ENCODE measurements at places on chromosomes 16 and 17. TPM values are rescaled to one million over a fixed set of nuclear protein-coding genes. Genes with fewer than 3 reads are reported as not detected.

DNA sequence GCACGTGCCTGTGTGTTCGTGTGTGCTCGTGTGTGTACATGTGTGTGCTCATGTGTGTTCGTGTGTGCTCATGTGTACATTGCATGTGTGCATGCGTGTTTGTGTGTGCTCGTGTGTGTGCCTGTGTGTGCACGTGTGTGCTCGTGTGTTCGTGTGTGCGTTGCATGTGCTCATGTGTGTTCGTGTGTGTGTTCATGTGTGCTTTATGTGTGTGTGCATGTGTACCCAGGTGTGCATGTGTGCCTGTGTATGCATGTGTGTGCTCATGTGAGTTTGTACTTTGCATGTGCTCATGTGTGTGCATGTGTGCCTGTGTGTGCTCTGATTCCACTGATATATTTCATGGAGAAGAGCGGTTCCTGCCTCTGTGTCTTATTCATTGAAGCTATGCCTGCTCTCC lies 265.5 kb downstream of the FOXL1 start:
- no peak for DNase-seq
- H3K27me3 ChIP-seq: no peaks in the 10 kb centered on the region
- H3K4me1 ChIP-seq: no peaks in the 10 kb centered on the region

DNA sequence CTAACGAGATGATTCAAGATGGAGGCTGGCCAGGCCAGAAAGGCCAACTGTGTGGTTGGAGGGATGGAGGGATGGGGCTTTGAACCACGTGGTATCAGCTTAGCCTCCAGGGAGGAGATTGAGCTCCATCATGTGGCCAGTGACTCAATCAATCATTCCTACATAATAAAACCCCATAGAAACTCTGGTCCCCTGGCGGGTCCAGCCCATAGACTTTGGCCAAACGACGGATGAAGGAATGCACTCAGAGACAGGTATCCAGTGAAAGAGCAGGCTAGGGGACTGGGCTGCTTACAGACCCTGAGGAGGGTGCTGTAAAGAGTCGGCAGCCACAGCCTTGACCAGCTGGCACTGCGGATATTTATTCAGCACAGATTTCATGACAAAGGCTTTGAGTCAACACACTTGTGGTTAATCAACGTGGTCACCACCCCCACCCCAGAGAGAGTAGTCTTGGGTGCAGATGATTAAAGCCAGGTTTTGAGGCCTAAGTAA lies 308.7 kb upstream of the TNRC6C start:
- peaks cover 62% of the 10 kb centered on the region for H3K27me3 ChIP-seq
- no peaks in the 10 kb centered on the region for H3K36me3 ChIP-seq
- DNase-seq: peak; percentile 66
- peaks cover 22% of the 10 kb centered on the region for H3K4me1 ChIP-seq
- H3K4me3 ChIP-seq: no peak overlapping the region

DNA sequence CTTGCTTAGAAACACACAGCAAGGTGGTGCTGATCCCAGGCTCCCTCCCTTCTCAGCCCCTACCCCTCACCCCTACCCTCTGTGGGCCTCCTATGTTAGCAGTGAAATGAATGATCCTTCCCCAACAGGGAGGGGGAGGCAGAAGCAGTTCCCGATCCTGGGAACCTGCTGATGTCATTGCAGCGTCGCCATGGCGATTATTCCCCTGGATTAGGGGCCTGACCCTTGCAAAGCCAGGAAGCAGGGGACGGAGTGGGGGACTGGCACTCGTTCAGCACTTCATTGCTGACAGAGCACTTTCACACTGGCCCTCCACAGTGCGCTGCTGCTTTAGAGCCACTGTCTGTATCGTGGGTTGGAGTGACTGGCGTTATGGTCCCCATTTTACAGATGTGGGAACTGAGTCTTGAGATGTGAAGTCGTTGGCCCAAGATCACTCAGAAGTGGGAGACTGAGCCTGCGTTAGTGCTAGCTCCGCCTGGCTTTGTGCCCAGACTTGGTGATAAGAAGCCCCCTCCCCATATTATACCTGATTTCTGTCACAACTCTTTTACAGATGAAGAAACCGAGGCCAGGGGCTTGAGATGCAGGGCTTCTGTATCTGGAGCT lies 26.6 kb downstream of the LASP1 start:
- H3K4me3 ChIP-seq: no peak overlapping the region
- no peak overlapping the region for H3K27ac ChIP-seq
- no peak for DNase-seq
- H3K36me3 ChIP-seq: peaks cover 6% of the 10 kb centered on the region
- H3K4me1 ChIP-seq: peaks cover 37% of the 10 kb centered on the region

- H3K4me3 ChIP-seq: no peak overlapping the region
- H3K27ac ChIP-seq: no peak overlapping the region
- no peaks in the 10 kb centered on the region for H3K36me3 ChIP-seq
- peaks cover 25% of the 10 kb centered on the region for H3K4me1 ChIP-seq
- H3K27me3 ChIP-seq: no peaks in the 10 kb centered on the region
These were observed 14.0 kb downstream of the CEP295NL start for GRCh38 chr17:78888941-78889518.

DNA sequence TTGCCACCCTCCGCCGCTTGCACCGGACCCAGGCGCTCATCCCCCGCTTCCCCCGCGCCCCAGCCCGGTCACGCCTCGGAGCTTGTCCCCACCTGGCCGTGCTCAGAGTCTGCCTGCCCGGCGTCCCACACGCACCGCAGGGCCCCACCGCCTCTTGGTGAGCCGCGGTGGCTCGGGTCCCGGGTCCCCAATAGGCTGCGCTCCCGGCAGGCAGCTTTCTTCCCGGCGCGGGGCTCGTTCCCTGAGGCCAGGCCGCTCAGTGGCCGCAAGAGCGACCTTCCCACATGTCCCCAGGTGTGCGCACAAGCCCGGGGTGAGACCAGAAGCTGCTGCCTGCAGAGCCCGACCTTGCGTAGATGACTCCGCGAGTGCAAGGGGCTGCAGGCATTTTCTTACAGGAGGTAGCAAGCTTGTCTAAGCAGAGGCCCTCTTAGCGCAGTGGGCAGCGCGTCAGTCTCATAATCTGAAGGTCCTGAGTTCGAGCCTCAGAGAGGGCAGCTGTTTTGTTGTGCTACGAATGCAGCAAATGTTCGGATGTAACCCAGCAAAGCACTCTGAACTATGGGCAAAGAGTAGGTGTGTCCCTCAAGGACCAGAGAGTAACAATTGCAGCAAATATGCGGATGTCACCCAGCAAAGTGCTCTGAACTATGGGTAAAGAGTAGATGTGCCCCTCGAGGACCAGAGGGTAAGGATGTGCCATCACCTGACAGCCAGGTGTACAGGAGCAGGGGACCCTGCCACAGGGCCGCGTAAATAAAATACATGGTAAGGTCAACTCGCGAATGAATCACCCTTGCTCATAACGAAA lies 15.6 kb downstream of the TLE7 start:
- DNase-seq: no peak
- peaks cover 10% of the 10 kb centered on the region for H3K27me3 ChIP-seq
- no peaks in the 10 kb centered on the region for H3K4me1 ChIP-seq
- no peak overlapping the region for H3K27ac ChIP-seq

DNA sequence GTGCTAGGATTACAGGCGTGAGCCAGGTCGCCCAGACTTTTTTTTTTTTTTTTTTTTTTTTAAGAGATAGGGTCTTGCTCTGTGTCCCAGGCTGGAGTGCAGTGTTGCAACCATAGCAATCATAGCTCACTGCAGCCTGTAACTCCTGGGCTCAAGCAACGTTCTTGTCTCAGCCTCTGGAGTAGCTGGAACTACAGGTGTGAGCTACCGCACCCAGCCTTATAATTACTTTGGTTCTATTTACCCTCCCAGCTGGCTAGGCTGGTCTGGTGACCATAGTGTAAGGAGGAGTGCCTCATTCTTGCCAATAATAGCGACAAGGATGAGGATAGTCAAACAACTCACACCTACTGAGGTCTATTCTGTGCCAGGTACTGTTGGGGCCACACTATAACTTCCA lies 39.6 kb upstream of the USP7 start:
- no peak overlapping the region for H3K4me3 ChIP-seq
- DNase-seq: no peak
- H3K4me1 ChIP-seq: no peaks in the 10 kb centered on the region
- H3K27ac ChIP-seq: no peak overlapping the region
- H3K36me3 ChIP-seq: no peaks in the 10 kb centered on the region

DNA sequence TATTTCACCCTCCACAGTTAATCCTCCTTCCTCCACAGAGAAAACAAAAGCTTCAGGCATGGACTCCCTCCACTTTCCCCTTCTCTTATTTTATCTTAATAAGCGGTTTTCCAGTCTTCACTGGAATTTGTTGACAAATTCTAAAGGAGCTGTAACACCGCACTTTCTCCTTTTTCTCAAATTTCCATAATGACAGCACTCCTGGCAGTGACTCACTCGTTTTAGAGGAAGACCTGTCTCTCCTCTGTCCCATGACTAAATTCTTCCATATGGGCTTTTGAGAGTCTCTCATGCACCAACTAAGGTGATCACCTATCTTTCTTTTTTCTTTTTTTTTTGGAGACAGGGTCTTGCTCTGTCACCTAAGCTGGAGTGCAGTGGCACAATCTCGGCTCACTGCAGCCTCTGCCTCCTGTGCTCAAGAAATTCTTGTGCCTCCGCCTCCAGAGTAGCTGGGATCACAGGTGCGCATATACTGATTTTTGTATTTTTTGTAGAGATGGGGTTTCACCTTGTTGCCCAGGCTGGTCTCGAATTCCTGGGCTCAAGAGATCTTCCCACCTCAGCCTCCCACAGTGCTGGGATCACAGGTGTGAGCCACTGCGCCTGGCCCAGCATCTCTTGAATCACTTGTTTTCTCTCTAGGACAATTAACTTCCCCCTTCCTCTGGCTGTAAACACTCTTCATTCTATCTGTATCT lies 7.7 kb downstream of the ITGAM start:
- peaks cover 4% of the 10 kb centered on the region for H3K4me1 ChIP-seq
- H3K27me3 ChIP-seq: no peaks in the 10 kb centered on the region
- H3K36me3 ChIP-seq: no peaks in the 10 kb centered on the region
- no peak overlapping the region for H3K27ac ChIP-seq

DNA sequence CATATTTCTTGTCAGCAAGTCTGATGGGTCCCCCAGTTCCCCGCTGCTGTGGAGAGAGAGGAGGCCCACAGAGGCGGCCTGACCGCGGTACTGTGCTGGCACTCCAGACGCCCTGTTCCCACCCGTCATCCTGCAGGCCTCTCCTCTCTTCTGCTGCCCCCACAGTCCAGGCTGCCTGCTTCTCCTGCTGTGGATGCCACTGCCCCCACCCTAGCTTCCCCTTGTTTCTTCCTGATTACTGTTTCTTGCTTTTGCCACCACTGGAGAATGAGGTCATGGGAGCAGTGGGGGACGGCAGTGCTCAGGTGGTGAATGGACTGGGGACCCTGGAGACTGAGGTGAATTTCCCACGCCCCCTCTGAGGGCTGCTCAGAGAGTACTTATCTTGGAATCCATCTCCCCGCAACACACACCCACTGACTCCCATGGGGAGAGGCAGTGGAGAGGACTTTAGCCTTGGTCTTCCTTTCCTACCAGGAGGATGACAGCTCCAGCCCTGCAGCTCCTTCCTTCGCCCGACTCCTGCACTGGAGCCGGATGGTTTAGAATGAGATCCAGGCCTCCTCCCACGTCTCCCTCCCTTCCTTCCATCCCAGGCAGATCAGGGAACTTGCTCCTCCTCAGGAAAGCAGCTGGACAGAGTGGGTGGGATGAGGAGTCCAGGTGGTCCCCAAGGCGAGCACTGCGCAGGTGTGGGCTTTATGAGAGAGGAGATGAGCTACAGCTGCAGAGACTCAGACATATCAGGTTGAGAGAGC lies 60.4 kb downstream of the PLXDC1 start:
- no peaks in the 10 kb centered on the region for H3K4me1 ChIP-seq
- no peak for DNase-seq
- no peaks in the 10 kb centered on the region for H3K36me3 ChIP-seq
- H3K27ac ChIP-seq: no peak overlapping the region
- no peak overlapping the region for H3K4me3 ChIP-seq
- H3K27me3 ChIP-seq: no peaks in the 10 kb centered on the region

DNA sequence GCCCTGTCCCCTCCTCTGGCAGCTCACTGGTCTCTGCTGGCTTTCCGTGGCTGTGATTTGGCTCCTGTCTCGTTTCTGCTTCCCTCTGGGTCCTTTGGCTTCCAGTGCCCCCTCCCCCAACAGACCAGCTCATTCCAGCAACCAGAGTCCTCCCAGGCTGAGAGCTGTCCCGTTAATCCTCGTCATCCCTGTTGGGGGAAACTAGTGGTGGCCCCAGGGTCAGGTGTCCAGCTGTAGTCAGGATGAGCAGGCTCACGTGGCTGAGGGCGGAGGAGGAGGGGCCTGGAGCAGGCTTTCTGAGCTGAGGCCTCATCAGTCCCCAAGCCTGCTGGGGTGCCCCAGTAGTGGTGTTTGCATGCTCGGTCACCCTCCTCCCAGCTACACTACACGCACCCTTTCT lies 10.7 kb upstream of the CBX4 start:
- no peaks in the 10 kb centered on the region for H3K27me3 ChIP-seq
- DNase-seq: no peak
- H3K4me1 ChIP-seq: peaks cover 28% of the 10 kb centered on the region

DNA sequence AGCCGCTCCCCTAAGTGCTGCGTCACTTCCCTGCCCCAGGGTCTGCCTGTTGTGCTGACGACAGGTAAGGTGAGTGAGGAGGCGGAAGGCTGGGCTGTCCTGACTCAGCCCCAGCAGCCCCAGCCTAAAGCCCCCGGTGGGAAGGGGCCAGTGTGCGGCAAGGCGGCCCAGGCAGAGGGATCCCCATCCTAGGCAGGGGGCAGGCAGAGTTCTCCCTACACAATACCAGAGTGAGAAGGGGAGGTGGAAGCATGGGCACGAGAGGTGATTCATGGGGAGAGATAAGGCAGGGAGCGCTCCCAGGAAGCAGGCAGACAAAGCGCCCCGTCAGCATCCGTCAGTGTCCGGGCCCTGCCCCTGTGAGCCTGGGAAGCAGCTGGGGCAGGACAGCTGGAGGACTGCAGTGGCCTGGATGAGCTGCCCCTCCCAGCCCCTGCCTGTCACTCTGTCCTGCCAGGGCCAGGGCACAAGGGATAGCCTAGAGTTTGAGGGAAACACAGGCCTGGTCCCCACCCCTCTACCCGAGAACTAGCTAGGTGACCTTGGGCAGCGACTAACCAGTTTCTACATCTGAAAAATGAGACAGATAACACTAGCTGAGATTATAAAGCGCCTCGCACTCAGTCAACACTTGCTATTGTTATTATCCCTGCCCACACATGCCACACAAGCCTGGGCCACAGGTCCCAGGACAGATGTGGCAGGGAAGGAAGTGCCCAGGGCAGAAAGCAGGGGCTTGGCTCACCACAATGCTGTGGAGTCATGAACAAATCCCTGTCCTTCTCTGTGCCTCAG lies 3.8 kb downstream of the FAM83G start:
- no peak overlapping the region for H3K4me3 ChIP-seq
- no peaks in the 10 kb centered on the region for H3K27me3 ChIP-seq
- no peaks in the 10 kb centered on the region for H3K36me3 ChIP-seq
- H3K4me1 ChIP-seq: peaks cover 5% of the 10 kb centered on the region
- peak; percentile 34 for DNase-seq

GRCh38 chr17:11948789-11949188 lies 48.5 kb downstream of the ZNF18 start:
- H3K36me3 ChIP-seq: no peaks in the 10 kb centered on the region
- H3K27me3 ChIP-seq: no peaks in the 10 kb centered on the region
- H3K4me3 ChIP-seq: peak overlapping the region; percentile 48
- no peak overlapping the region for H3K27ac ChIP-seq
- H3K4me1 ChIP-seq: peaks cover 26% of the 10 kb centered on the region

GRCh38 chr17:57106107-57106835 lies 21.2 kb downstream of the AKAP1 start:
- H3K27me3 ChIP-seq: no peaks in the 10 kb centered on the region
- peaks cover 39% of the 10 kb centered on the region for H3K4me1 ChIP-seq

Gene PPM1E
- total RNA-seq: not detected

Gene CRYBA1
- not detected for total RNA-seq

Gene DHX40
- total RNA-seq: 38.9 TPM

Gene CLDN7
- 180 TPM for total RNA-seq

Gene GFAP
- total RNA-seq: 0.29 TPM

Data from PC-3 (cell line).